ENCODE measurements at places on chromosomes 1 and 21. TPM values are rescaled to one million over a fixed set of nuclear protein-coding genes. Genes with fewer than 3 reads are reported as not detected.

- H3K4me3 ChIP-seq = peak overlapping the region; percentile 80
- peaks cover 2% of the 10 kb centered on the region for H3K36me3 ChIP-seq
- H3K4me1 ChIP-seq = peaks cover 68% of the 10 kb centered on the region
- no peak overlapping the region for H3K27ac ChIP-seq
Observed at GRCh38 chr1:54404939-54405897, 976 bp downstream of the SSBP3 start.

GRCh38 chr1:24111996-24112779 lies at the start of gene MYOM3:
TSS of gene MYOM3 (minus strand) at chr1:24112135. CDS start at chr1:24108636, 3,499 bp downstream.
- peak within 1 kb of the TSS; percentile 37 for H3K4me3 ChIP-seq
- H3K36me3 ChIP-seq = peaks cover 6% of the 10 kb centered on the region
- peak within 1 kb of the TSS; percentile 89 for H3K27ac ChIP-seq
- H3K27me3 ChIP-seq = no peaks in the 10 kb centered on the region
- peaks cover 30% of the 10 kb centered on the region for H3K4me1 ChIP-seq

GRCh38 chr21:42918291-42918690 lies 7.1 kb downstream of the ERVH48-1 start:
- DNase-seq = no peak
- no peaks in the 10 kb centered on the region for H3K27me3 ChIP-seq
- H3K4me3 ChIP-seq = no peak overlapping the region
- peaks cover 4% of the 10 kb centered on the region for H3K36me3 ChIP-seq

- H3K4me3 ChIP-seq = no peak overlapping the region
- no peak overlapping the region for H3K27ac ChIP-seq
- H3K27me3 ChIP-seq = no peaks in the 10 kb centered on the region
- H3K4me1 ChIP-seq = peaks cover 6% of the 10 kb centered on the region
Observed at GRCh38 chr21:41817877-41818855, 51.3 kb upstream of the RIPK4 start.

Gene SMG5
- 56.3 TPM for polyA plus RNA-seq

Gene IGSF3
- 7.2 TPM for polyA plus RNA-seq

GRCh38 chr1:157798211-157798610 lies 21.3 kb upstream of the FCRL2 start:
- no peaks in the 10 kb centered on the region for H3K36me3 ChIP-seq
- no peak overlapping the region for H3K27ac ChIP-seq
- H3K27me3 ChIP-seq = no peaks in the 10 kb centered on the region
- H3K4me1 ChIP-seq = no peaks in the 10 kb centered on the region

GRCh38 chr1:15296585-15297321 lies 49.7 kb downstream of the FHAD1 start:
- no peak overlapping the region for H3K4me3 ChIP-seq
- no peak for DNase-seq
- H3K27me3 ChIP-seq = no peaks in the 10 kb centered on the region
- no peaks in the 10 kb centered on the region for H3K36me3 ChIP-seq
- H3K27ac ChIP-seq = no peak overlapping the region
- no peaks in the 10 kb centered on the region for H3K4me1 ChIP-seq

Gene AADACL3
- polyA plus RNA-seq = not detected

Gene SLC44A5
- 0.07 TPM for polyA plus RNA-seq

Gene HSD3B2
- not detected for polyA plus RNA-seq
